ENCODE measurements at places on chromosomes 7 and 10. TPM values are rescaled to one million over a fixed set of nuclear protein-coding genes. Genes with fewer than 3 reads are reported as not detected.

Gene VWDE
- total RNA-seq: under 0.01 TPM

Gene RGR
- not detected for total RNA-seq

Gene NEUROG3
- not detected for total RNA-seq

Gene ITIH5
- total RNA-seq: under 0.01 TPM

Gene ADAM12
- total RNA-seq: 0.65 TPM

Gene SPDYE16
- not detected for total RNA-seq

Gene SLC29A4
- total RNA-seq: 0.99 TPM

Gene COG5
- 15.7 TPM for total RNA-seq

Gene HMX2
- total RNA-seq: not detected

Gene SLC26A5
- 1.4 TPM for total RNA-seq

Gene CYP26C1
- total RNA-seq: 0.44 TPM

Gene BHLHA15
- 0.44 TPM for total RNA-seq

Gene CTTNBP2
- not detected for total RNA-seq

Gene ASB15
- total RNA-seq: not detected

Gene CDC14C
- not detected for total RNA-seq

Gene RBM20
- total RNA-seq: 2.0 TPM

Gene CYP3A4
- total RNA-seq: not detected

Gene SHH
- under 0.01 TPM for total RNA-seq

Gene CPEB3
- 0.87 TPM for total RNA-seq

Gene ELFN1
- under 0.01 TPM for total RNA-seq

Gene PRSS37
- total RNA-seq: not detected

Gene WEE2
- total RNA-seq: under 0.01 TPM
